ENCODE measurements at places on chromosomes 7 and 10.

GRCh38 chr10:78972160-78972946 is 96.4 kb upstream of the ZMIZ1 start:
- peak; percentile 52 for DNase-seq

- no peak for DNase-seq
Observed at GRCh38 chr10:129933456-129934092, 30.5 kb downstream of the EBF3 start.

DNA sequence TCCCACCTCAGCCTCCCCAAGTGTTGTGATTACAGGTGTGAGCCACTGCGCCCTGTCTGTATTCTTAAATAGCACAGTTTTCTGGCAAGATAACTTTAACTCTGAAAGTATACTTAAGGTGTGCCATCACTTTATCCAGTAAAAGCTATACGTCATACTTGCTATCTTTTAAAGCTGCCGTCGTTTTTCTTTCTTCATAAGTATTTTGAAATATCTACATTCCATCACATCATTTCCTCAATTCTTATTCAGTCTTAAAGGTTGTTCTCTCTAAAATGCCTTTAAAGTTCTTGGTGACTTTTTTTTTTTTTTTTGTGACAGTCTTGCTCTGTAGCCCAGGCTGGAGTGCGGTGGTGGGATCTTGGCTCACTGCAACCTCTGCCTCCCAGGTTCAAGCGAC is 34.7 kb downstream of the PTPN12 start:
- DNase-seq, result no peak

- DNase-seq, result no peak
Observed at GRCh38 chr10:95571390-95571789, 10.2 kb upstream of the SORBS1 start.

GRCh38 chr10:22765660-22766547 is 51.5 kb upstream of the PIP4K2A start:
- DNase-seq, result no peak

GRCh38 chr7:107474104-107474521 is 4.3 kb downstream of the GPR22 start:
- DNase-seq, result no peak

GRCh38 chr7:74233655-74234285 is 20.4 kb downstream of the RFC2 start:
- DNase-seq, result no peak

DNA sequence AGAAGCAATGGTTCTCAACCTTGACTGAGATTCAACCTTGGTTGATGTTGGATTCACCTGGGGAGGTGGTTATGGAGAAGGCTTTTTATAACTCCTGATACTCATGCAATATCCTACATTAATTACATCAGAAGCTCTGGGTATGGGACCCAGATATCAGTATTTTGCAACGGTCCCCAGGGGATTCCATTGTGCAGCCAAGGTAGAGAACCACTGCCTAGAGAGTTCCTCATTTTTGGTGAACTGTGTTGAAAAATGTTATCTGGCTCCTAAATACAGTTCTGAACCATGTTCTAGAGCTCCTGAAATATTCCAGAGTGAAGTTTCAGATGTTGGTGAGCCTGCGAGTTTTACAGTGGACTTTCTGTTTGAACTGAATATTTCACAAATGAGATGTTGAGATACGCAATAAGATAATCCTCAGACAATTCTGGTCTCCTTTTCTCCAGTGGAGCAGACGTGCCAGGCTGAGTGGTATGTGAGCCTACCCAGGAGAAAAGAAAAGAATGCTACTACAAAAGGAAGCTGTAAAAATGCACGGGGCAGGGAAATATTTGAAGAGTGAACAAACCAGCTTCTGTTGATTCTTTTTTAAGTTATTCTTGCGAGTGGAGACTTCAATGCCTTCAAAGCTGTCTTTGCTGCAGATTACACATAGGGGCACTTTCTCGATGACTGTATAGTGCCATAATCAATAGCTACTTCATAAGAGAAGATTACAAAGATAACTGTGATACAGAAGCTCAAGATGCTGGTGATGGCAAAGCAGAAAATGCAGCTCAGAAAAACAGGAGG is 13.6 kb upstream of the C10orf120 start:
- DNase-seq, result no peak

DNA sequence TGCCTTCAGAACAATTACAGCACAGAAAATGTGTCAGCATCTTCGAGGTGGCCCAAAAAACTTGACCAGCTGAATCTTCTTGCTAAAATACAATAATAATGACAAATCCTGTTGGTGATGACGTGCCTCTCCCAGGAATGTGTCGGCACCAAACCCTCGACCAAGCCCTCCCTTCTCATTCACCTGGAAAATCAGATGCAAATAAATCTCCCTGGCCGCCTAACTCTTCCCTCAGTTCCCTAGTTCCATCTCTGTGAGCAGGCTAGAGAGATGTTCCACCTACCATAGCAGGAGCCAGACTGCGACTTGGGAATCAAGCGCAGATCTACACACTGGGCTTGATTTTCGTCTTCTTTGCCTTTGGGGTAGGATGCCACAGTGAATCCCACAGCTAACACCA is 4.1 kb downstream of the PRSS1 start:
- no peak for DNase-seq

GRCh38 chr7:101985903-101986734 is 168.7 kb downstream of the CUX1 start:
- DNase-seq, result peak; percentile 50

- DNase-seq, result no peak
Observed at GRCh38 chr7:137527634-137528033, 184.1 kb upstream of the PTN start.

DNA sequence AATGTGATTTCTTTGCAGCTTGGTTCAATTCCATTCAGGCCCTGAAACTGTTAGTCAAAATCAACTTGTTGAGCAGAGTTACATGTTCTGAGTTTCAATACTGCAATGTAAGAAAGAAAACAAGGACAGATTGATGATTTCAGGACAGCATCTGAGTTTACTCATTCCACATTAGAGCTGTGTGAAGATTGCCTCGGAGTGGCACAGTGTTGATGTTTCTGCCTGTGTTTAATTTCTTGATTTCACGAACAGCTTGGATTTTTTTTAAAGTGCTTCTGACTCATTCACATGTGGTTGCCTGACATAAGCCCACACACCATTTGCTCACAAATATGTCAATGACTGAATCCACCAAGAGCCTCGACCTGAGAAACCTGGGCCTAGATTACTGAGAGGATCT is 101.2 kb upstream of the PARD3 start:
- peak; percentile 90 for DNase-seq

GRCh38 chr10:79020605-79021004 is 48.2 kb upstream of the ZMIZ1 start:
- no peak for DNase-seq

GRCh38 chr7:137592232-137592896 is 248.8 kb upstream of the PTN start:
- DNase-seq, result no peak

- no peak for DNase-seq
Observed at GRCh38 chr7:92727755-92728154, 108.6 kb downstream of the CDK6 start.

DNA sequence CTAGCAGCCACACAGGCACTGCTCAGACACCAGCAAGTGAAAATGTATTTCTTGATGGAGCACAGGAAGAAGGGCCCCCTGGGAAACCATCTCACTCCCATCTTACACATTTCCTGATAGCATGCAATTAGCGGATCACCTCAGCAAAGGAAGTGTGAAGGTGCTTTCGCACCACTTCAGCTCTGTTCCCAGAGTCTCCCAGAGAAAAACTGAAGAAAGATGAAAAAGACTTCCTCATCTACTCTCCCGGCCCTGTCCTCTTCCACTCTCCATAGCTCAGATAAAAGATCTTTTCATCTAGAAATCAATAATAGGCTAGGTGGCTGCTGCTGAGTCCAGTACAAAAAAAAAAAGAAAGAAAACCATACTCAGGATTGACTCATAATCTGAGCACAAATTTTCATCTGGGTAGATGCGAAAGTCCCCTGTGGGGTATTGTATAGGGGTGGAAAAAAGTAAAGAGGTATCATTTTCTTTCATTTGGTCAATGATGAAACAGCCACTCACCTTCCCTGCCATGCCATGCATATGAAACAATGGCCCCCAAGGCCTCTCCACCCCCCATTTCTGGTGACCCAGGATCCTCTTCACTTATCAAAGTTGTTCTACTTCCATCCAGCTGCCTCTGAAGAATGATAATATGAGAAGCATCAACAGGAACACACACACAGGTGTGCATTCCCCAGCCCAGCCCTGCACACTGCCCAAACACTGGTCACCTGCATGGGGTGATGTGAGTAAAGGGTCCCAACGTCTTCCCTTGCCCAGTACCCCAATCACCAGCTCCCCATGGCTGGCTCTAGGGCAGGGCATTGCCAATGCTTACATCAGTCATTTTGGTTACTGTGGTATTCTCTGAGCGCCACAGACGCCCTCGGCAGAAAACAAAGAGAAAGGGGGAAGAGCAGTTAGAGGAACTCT is 48.8 kb upstream of the DGKI start:
- no peak for DNase-seq

GRCh38 chr10:103458720-103459119 is at the start of gene CALHM1:
CALHM1 (minus strand) TSS chr10:103458900; CDS start chr10:103458751, 149 bp downstream.
- DNase-seq, result no peak

GRCh38 chr7:10571759-10572158 is 401.9 kb upstream of the PHF14 start:
- DNase-seq, result no peak
